ENCODE measurements at places on chromosomes 6 and 20.

- DNase-seq: no peak
Observed at GRCh38 chr6:132135409-132135808, 184.2 kb upstream of the CCN2 start.

DNA sequence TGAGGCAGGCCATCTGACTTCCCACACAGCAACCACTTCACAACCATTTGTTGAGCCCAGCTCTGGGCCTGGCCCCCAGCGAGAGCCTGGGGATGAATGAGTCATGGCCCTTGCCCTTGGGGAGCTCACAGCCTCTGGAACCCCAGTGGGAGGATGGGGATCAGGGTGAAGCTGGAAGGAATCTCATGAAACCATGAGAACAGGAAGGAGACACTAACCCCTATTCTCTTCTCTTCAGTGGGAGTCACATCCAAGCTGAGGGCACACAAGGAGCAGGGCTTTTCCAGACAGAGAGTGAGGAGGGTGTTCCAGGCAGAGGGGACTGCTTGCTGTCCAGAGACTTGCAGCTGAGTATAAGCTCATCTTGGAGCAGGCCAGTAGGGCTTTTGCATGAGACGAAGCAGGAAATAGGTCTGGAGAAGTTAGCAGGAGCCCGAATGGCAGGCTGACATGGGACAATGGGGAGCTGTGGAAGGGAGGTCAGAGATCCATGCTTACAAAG lies 7.5 kb downstream of the FOXS1 start:
- no peak for DNase-seq

DNA sequence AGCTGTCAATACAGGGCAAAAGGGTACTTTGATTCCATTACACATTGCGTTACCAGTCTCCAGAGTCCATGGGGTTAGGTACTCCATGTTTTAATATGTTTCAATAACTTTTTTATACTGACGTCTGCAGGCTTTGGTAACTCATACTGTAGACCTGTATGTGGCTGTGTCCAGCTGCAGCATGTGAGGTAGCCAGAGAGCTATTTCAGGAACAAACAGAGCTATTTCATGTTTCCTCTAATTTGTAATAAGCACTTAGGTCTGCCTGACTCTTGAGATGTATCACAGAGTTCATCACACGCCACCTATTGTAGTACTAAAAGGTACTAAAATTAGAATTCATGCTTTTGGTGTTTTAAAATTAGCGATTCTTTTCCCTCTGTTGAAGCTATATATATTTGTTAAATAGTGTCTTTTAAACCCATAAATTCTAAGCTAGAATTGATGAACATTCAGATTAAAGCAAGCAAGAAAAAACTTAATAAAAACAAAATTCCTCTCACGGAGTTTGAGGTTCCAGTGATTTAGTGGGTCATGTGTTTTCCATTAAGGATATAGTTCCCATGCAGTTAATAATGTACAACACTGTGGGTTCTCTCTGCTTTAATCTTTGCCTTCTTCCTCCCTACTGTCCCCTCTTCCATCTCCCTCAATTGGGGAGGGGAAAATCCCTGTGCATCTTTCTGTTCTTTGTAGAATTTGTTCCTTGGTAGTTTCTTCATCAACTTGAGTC lies 37.0 kb downstream of the FOXO3 start:
- DNase-seq: no peak

DNA sequence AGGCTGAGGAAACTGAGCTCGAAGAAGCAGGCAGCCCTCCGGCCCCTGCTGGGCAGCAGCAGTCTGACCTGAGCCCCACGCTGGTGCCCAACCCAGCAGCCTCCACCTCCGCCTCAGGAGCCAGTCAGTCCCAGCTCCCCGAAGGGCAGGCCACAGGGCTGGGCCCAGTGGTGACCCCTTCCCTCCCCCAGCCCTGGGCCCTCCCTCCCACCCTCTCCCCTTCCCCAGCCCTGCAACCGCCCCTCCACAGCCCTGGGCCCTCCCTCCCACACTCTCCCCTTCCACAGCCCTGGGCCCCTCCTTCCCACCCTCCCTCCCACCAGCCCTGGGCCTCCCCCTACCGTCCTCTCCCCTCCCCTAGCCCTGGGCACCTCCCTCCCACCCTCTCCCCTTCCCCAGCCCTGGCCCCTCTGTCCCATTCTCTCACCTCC lies 115.0 kb downstream of the TAF4 start:
- no peak for DNase-seq

- DNase-seq: no peak
Observed at GRCh38 chr6:100472674-100473073, 8.0 kb upstream of the SIM1 start.

- no peak for DNase-seq
Observed at GRCh38 chr6:51495096-51495495, 592.3 kb downstream of the PKHD1 start.

- DNase-seq: no peak
Observed at GRCh38 chr6:151409260-151409659, 17.9 kb upstream of the ZBTB2 start.

DNA sequence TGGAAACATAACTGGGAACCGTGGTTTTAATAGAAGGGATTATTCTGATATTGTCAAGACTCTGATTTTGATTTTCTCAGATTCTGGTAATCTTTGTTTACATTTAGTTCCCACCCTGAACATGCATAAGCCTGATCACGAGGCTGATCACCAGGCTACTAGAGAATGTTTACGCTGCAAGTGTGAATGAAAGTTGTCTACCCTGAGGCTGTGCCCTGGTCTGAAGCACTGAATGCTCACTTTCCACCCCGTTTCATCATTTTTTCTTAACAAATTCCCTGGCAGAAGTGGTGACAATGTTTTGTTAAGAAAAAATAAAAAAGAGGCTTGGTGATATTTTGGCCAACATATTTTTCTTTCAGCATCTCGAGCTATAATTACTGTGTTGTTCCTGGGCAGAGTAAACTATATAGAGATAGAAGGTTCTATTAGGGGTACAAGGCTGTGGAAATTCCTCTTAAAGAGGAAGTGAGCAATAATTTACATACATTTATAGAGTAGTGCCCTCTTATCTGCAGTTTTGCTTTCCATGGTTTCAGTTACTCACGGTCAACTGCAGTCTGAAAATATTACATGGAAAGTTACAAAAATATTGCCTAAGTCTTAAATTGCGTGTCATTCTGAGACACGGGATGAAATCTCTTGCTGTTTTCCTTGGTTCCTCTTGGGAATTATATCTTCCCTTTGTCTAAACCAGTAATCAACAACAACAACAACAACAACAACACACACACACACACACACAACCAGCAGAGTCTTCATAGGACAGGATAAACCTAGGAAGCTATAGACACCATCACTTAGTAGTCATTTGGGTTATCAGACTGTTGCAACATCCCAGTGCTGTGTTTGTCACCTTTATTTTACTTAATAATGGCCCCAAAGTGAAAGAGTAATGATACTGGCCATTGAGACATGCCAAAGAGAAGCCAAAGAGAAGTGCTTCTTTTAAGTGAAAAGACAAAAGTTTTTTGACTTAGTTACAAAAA lies 566.6 kb upstream of the CITED2 start:
- no peak for DNase-seq

DNA sequence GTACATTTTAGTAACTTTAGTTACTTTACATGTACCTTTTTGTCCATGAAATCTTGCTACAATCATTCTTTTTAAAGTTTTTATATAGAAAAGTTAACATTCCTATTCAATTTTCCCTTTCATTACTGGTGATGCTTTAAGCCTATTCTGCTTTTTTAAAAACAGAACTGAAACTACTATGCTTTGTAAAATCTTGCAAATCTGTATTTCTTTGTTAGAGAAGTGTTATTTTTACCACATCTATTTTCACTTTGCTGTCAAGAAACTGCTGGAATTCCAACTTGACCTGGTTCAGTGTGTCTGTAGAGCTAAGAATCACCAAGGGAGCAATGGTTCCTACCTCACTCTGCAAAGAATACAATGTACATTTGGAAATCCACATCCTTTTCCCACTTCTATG lies 21.8 kb upstream of the SAMD5 start:
- no peak for DNase-seq

GRCh38 chr20:46683011-46683667 lies 6.1 kb downstream of the TP53RK start:
- DNase-seq: no peak

DNA sequence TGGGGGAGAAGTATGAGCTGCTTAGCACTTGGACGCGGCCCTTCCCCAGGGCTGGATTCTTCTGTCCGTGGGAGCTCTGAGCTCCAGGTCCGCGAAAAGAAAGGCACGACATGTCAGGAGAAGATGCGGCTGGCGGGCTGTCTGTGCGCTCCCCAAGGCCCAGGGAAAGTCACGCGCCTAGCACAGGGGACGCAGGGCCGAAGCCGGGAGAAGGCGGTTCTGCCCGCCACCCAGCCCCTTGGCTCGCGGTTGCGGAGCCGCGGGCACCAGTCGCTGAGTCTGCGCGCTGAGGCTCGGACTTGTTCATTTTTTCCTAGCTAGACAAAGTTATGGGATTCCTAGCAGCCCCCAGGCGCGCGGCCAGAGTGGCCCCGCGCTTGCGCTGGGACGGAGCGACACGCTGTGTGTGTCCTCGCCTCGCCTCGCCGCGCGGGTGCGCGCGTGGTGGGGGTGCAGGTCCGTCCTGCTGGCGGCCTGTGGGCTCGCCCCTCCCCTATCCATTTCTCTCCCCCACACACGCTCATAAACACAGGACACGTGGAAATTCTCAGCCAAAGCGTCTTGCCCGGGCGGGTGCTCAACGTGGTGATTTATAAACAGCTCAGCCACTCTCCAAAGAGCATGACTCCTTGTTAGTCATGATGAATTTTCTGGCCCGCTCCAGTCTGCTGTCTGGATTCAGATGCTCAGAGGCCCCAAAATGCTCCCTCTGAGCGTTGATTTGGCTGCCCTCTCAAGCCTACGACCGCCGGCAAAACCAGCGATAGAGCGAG lies 1.9 kb upstream of the POU3F2 start:
- no peak for DNase-seq

- no peak for DNase-seq
Observed at GRCh38 chr20:38601216-38602184, at the start of gene ARHGAP40. Gene ARHGAP40 (plus strand): TSS chr20:38601809.

GRCh38 chr20:21706261-21707195 lies 1.1 kb downstream of the PAX1 start:
- no peak for DNase-seq

DNA sequence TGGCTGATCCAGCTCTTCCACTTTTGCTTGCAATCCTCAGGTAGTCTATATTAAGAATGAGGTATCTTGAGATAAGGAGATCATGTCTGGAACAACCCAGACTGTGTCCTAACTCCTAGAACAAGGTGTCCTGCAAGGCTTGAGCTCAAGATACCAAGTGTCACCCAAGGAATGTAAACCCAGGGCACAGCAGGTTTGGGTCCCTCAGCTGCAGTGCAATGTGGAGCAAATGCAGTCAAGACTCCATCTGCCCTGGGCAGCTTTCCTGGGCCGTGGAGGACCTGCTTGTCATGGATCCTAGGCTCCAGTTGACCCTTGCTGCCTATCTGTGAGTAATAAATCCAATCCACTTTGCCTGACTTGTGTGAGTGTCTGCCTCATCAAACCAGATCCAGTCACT lies 166.1 kb downstream of the OTOR start:
- no peak for DNase-seq

GRCh38 chr6:163683105-163683622 lies 268.6 kb downstream of the QKI start:
- no peak for DNase-seq

DNA sequence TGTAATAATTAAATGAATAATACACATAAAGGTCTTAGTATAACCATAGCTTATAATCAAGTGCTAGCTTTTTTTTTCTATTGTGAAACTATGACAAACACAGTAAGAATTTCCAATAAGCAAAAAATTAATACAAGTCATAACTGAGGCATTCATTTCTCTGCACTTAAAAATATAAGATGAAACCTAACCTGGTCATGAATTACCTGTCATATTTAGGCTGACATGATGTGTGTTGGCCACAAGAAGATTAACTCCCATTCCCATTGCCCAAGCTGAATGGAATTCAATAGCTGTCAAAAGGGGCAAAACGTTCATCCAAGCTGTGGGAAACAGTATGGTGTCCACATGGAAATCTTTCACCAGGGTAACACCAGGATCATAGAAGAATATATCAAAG lies 5.4 kb downstream of the VNN2 start:
- no peak for DNase-seq

DNA sequence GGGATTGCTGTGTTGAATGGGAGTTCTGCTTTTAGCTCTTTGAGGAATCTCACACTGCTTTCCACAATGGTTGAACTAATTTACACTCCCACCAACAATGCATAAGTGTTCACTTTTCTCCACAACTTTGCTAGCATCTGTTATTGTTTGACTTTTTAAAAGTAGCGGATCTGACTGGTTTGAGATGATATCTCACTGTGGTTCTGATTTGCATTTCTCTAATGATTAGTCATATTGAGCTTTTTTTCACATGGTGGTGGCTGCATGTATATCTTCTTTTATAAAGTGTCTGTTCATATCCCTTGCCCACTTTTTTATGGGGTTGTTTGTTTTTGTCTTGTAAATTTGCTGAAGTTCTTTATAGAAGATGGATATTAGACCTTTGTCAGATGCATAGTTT lies 588.3 kb upstream of the ADGRB3 start:
- no peak for DNase-seq

- no peak for DNase-seq
Observed at GRCh38 chr6:82348130-82348529, 15.5 kb upstream of the TPBG start.
